Activated T-cell treated with anti-CD3 and anti-CD28 coated beads, Interleukin-2, amount 50 U/mL, for 1 hour (primary cell): ENCODE measurements at places on chromosomes 6 and 20.
A peak's percentile ranks its signal among the peaks of the same experiment; 100 is the strongest.

DNA sequence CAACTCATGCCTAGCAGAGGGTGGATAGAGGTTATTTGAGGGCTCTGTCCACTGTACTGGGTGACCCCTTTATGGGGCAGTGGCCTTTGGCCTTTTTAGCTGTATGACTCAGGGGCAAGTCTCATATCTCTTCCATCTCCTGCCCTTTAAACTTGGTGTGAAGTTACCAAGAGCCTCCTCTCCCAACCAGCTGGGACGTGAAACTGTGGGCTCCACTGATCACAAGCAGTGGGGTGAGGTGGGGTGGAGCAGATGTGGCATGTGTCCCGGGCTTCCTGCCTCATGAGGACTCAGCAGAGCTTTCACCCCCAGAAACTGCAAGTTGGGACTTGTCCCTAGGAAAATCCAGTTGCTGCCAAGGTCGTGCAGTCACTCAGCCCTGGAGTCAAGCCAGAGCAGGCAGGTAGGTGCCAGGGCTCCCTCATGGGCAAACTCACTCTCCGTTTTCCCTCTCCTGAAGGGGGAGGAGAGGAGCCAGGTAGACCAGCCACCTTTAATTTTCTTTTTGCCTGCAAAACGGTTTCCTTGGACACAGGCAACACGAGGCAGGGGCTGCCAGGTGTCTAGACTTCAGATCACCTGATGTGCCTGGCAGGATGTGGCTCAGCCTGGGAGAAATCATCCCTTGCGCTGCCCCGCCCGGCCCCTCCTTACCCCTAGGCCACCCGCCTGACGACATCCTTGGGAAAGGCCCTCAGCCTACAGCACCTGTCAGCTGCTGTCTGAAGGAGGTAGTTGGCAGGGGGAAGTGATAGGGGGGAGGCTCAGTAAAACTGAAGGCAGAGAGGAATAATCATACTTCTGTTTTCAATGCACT lies 4.0 kb downstream of the CDKN1A start:
- peak; percentile 71 for DNase-seq

DNA sequence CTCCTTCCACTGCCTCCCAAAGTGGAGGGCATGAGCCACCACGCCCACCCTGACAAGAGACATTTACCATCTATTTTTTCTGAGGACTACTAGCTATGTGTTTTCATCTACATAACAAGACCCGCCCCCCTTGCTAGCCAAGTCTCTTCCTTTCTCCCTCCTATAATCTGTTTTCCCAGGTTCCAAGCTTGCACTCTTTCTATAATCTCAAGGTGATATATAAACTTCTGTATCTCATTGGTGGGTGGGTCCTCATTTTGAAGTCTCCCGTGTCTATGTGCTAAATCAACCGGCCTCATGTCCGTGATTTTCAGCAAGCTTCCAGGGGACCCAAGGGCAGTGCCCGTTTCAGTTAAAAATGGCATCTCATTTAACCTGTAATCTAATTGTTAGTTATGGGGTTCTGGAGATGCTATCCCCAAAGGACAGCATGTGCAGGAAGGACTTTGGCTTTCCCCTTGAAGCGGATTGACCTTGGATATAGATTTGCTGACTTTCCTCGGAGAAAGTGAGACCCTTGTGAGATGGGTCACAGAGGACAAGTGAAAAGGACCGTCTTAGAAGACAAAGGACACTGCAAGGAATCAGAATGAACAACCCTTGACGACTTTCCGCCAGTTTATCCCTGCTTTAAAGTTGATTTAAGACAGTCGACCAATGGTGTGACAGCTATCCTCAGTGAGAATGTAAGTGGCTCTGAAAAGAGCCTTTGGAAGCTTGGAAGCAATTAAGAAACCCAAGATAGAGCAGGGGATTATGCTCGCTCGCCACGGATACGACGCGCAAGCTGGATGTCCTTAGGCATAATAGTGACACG lies 22.4 kb downstream of the OR2B2 start:
- DNase-seq, result no peak

- no peak for DNase-seq
These were observed 42.4 kb downstream of the RIPOR2 start for GRCh38 chr6:24893342-24893850.

DNA sequence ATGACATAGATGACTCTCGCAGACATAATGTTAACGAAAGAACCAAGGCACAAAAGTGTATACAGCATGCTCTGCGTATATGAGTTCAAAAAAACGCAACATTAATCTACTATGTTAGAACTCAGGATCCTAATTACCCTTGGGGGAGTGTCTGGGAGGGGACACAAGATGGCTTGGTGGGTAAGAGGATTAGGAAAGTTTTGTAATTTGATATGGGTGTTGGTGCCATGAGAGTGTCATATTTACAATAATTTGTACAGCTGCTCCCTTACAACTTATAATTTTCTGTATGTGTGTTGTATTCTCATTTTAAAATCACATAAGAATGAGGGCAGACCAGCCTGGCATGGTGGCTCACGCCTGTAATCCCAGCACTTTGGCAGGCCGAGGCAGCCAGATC lies 38.6 kb downstream of the TFEB start:
- DNase-seq, result no peak

DNA sequence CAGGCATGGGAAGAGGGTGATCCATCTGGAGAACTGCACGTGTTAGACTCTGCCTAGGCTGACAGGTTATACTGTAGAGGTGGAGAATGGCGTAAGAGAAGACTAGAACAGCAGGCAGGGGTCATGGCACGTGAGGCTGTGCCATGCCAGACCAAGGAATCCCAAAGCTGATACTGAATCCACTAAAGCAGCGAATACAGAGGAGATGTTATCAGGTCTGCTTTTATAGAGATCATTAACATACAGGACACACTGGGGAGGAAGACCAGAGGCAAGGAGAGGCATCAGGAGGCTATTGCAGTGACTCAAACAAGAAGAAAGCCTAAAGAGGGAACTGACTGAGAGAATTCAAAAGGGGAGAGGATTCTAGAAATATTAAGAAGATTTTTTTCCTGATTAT lies 12.9 kb downstream of the PHACTR1 start:
- no peak for DNase-seq

- no peak for DNase-seq
These were observed 27.8 kb upstream of the FAM110A start for GRCh38 chr20:805713-806112.

- DNase-seq, result peak; percentile 55
These were observed 41.8 kb downstream of the FARS2 start for GRCh38 chr6:5302995-5303622.

DNA sequence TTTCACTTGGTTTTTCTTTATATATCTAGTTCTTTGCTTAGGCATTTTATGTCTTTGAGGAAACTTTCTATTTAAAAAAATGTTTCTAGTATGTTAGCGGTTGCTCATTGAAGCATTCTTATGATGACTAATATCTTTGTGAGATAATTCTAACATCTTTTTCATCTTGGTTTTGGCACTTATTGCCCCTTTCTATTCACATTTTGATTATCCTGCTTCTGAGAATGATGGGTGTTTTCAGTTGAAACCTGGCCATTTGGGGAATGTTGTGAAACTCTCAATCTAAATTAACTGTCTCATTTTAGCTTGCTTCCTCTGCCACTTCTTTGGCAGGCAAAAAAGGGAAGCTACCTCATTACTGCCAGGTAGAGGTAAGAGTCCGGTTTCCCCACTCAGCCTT lies 683.1 kb downstream of the DOK5 start:
- DNase-seq, result no peak

GRCh38 chr6:27129095-27129815 lies 118.2 kb upstream of the PRSS16 start:
- no peak for DNase-seq

DNA sequence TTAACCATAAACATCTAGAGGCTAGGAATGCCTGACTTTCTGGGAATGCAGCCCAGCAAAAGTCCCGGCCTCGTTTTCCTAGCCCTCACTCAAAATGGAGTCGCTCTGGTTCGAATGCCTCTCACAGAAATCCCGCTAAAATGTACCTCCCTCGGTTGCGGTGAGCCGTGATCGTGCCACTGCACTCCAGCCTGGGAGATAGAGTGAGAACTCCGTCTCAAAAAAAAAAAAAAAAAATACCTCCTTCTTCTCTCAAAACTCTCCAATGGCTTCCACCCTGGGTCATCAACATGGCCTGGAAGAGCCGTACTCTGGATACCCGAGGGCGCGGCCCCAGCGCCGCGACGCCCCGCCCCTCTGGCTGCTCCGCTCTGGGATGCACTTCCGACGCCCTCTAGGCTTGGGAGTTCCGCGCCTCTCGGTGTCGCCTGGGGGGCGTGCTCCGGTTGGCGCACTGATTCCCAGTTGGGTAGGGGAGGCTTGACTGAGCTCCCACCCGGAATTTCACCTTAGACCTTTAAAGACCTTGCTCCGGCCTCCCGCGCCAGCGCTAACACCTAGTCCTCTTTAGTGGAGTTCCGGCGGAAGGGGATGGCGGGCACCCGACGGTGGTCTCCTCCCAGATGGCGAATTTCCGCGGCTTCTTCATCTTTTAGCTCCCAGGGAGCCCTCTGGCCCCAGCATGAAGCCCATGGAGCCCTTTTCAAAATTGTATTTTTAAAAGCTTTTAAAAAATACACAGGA lies 12.3 kb downstream of the HMGN4 start:
- peak; percentile 45 for DNase-seq

- peak; percentile 50 for DNase-seq
These were observed 91.6 kb downstream of the PRND start for GRCh38 chr20:4813076-4813862.

DNA sequence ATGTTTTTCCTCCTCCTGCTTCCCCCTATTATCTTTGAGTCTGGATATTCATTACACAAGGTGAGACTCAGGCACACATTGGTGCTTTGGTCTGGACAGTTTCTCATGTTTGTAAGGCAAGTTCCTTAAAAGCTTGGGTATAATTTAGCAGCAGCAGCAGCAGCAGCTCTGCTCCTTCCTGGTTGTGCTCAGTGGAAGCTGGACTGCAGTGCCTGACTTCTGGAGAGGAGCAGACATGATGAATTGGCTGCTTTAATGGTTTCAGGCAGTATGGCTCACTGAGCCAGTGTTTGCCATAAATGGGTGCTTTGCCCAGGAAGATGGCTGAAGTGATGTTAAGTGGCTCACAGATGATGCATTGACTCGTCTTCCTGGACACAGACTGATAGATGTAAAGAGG lies 32.4 kb downstream of the SLC9A8 start:
- DNase-seq, result no peak

DNA sequence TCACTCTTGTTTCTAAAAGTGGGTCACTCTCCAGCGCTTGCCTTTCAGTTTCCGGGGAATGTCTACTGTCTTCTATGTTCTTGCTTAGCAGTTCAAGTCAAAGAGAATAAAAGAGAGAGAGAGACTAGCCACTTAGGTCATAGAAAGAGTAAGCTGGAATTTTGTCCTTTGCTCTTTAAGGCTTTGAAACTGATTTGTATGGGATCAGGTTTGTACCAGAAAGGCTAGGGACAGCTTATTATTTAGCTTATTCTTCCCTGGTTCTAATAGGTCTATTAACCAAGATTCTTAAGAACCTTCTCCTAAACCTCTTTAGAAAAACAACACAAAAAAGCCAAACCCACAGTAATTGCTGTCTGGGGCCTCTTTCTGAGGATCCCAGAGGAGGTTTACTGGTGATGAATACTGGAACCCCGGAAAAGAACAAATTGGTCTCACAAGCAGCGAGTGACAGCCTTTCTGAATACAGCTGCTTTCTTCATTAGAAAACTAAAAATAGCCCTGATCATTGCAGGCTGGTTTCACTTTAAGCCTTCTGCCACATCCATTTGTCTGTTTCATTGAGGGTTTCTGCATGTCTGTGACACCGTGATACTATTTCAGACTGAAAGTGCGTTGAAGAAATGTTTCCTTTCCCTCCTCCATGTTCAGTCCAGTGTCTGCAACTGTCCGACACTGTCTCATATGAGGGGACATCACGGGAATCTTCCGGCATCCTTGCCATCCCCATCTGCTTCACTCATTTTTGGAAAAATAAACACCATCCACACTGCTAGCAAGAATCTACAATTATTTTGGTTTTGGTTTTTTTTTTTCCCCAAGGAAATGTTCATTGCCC lies 75.1 kb upstream of the ATXN1 start:
- DNase-seq, result no peak

GRCh38 chr6:54910431-54910884 lies 63.9 kb downstream of the FAM83B start:
- no peak for DNase-seq

DNA sequence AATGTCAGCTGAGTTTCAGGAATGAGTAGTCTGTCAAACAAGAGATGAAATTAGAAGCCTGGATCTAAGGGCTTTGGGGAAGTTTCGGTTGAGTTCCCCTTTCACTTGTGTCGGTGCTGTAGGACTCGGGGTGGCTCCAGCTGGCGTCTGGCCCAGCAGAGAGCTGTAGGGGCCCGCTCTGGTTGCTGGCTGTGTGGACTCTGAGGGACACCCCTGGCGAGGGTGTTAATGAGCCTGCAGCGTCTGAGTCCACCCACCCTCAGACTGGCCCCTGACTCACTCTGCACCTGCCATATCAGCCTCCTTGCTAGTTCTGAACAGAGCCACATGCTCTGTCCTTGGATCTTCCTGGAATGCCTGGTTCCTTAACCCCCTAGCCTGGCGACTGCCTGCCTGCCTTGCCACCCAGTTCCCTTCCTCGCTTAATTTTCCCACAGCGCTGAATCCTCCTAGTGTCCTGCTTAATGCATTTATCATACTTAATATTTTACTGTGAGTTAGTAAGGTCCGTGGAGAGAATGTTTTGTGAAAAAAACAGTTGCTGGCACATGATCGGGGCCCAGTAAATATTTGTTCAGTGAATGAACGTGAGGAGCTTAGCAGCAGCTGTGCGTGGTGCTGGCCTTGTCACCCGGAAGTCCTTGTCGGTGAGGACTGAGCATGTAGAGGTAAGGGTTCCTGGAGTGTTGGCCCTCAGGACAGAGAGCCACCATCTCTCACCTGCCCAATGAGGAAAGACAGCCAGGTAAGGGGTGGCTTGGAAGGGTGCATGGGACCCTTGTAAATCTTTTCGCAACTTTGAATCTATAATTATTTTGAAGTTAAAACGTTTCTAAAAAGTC lies 1.6 kb downstream of the DNAJC5 start:
- DNase-seq, result peak; percentile 36

GRCh38 chr6:82086944-82087343 lies 160.6 kb downstream of the IBTK start:
- DNase-seq, result no peak

DNA sequence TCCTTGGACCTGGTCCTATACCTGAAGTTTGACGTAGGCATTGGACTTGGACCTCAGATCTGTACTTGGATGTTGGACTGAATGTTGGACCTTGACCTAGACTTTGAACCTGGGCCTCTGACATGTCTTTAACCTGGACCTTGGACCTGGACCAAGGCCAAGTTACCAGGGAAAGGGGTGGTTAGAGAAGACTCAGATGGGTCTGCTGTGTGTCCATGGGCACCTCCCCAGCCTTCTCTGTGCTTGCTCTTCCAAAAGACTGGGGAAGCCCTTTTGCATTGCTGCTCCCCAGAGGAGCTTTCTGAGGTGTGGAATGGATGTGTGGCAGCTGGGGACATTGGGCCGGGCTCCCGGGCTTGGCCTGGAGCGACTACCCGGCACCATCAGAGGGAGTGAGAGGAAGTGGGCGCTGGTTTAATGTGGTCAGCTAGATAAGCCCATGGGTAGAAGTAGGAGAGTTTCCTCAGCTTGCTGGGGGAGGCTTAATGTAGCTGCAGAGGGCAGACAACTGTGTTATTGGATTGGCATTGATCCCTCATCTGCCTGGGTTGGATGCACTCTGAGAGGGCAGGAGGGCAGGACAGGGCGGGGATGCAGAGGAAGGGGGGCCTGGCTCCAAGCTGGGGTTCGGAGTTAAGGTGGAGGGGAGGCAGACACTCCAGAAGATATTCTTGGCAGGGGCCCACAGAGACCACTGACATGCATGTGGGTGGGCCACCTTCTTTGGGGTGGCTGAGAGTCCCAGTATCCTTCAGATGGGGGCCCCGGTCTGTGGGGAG lies 4.2 kb downstream of the SCRT2 start:
- no peak for DNase-seq
